ENCODE measurements at places on chromosomes 13 and 19.

GRCh38 chr13:113216254-113217048, 7.0 kb downstream of the CUL4A start:
- DNase-seq = peak; percentile 57
- peaks cover 12% of the 10 kb centered on the region for H3K4me1 ChIP-seq

GRCh38 chr19:45779231-45780145, 2.8 kb downstream of the DMPK start:
- no peaks in the 10 kb centered on the region for H3K36me3 ChIP-seq
- peak overlapping the region; percentile 7 for H3K4me3 ChIP-seq
- peak; percentile 92 for DNase-seq
- peaks cover 42% of the 10 kb centered on the region for H3K4me1 ChIP-seq

DNA sequence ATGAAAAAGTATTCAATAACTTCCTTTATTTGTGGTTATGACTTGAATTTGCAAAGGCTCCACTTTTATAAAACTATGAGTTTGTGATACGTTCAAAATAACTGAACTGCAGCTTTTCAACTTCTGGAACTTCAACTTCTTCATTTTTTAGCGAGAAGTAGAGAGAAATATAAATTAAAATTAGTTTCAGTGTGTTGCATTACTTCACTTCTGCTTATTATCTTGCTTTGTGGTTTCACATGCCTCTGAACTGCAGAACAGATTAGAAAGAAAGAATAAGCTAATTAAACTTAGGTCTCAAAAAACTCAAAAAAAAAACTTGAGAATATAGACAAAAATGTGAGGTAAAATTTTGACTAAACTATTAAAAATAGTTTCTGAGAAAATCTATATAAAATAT, 1073.4 kb downstream of the PCDH17 start:
- no peak overlapping the region for H3K27ac ChIP-seq
- no peak for DNase-seq
- no peaks in the 10 kb centered on the region for H3K36me3 ChIP-seq
- H3K4me3 ChIP-seq = no peak overlapping the region

DNA sequence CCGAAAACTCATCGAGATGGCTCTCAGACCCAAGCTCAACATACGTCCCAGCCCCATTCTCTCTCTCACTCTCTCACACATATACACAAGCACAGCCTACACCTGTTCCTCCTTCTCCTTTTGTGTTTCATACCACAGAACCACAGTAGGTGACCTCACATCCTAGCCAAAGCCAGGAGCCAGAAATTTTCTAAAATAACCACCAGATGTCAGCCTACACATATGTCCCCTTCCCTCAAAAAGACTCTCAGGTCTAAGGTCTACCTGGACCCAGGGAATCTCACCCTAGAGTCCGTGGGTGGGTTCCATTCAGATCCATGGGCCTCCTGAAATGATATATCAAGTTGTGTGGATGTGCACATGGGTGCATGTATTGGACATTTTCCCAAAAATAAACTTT, 104.2 kb upstream of the IPO5 start:
- no peak for DNase-seq
- H3K27ac ChIP-seq = no peak overlapping the region
- no peaks in the 10 kb centered on the region for H3K36me3 ChIP-seq

GRCh38 chr13:52786766-52787165, 47.1 kb upstream of the CNMD start:
- H3K4me1 ChIP-seq = no peaks in the 10 kb centered on the region
- H3K4me3 ChIP-seq = no peak overlapping the region
- no peak overlapping the region for H3K27ac ChIP-seq
- DNase-seq = no peak
- no peaks in the 10 kb centered on the region for H3K27me3 ChIP-seq

DNA sequence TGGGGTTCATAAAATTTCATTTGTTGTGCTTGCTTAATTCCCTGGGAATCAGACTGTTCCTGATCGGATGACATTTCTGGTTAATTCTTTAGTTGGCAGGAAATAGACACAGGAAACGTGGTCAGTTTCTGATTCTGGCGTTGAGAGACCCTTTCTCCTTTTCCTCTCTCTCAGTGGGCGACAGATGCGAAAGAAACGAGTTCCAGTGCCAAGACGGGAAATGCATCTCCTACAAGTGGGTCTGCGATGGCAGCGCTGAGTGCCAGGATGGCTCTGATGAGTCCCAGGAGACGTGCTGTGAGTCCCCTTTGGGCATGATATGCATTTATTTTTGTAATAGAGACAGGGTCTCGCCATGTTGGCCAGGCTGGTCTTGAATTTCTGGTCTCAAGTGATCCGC, 10.8 kb downstream of the LDLR start:
- DNase-seq = no peak
- H3K4me1 ChIP-seq = peaks cover 51% of the 10 kb centered on the region
- H3K36me3 ChIP-seq = peaks cover 97% of the 10 kb centered on the region

GRCh38 chr13:101829484-101829883, 377.0 kb downstream of the ITGBL1 start:
- H3K4me1 ChIP-seq = no peaks in the 10 kb centered on the region
- no peak for DNase-seq
- H3K4me3 ChIP-seq = no peak overlapping the region
- H3K27me3 ChIP-seq = no peaks in the 10 kb centered on the region

GRCh38 chr19:47427241-47428176, 8.2 kb upstream of the MEIS3 start:
- no peak overlapping the region for H3K4me3 ChIP-seq
- H3K36me3 ChIP-seq = no peaks in the 10 kb centered on the region
- DNase-seq = peak; percentile 45
- H3K27ac ChIP-seq = no peak overlapping the region
- peaks cover 14% of the 10 kb centered on the region for H3K4me1 ChIP-seq

- H3K27me3 ChIP-seq = no peaks in the 10 kb centered on the region
- H3K4me1 ChIP-seq = peaks cover 8% of the 10 kb centered on the region
- DNase-seq = no peak
- peak overlapping the region; percentile 82 for H3K27ac ChIP-seq
- no peaks in the 10 kb centered on the region for H3K36me3 ChIP-seq
Measured at GRCh38 chr19:17468302-17469091, 1.8 kb upstream of the SLC27A1 start.

GRCh38 chr13:73948848-73949529, 185.2 kb downstream of the KLF12 start:
- no peaks in the 10 kb centered on the region for H3K36me3 ChIP-seq
- DNase-seq = no peak
- H3K4me3 ChIP-seq = no peak overlapping the region
- H3K4me1 ChIP-seq = no peaks in the 10 kb centered on the region
- no peak overlapping the region for H3K27ac ChIP-seq

DNA sequence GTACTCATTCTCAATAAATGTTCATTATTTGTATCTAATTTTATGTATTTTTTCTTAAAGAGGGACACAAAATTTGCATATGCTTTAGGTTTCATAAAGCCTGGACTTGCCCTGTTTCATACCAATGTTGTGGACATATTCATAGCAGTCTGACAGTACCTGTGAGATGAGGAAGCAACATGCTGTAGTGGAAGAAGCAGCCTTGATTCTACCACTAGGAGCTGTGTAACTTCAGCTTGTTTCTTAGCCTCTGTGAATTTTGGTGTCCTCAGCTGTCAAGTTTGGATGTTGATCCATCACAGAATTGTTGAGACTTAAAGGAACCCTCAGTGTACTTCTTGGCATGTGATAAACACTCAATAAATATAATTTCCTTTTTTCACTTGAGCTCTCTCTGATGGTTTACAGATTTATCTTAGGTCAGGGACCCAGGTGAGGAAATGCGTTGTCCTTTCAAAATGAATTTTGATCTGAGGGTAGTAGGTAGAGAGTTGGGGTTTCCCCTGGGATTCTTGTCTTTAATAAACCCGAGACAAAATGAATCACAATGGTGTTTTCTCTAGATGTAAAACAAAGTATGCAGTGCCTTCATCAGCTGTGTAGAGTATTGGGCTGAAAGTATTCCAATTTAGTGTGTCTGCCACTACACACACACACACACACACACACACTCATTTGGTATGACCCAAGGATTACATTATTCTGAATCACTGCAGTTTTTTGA, 152.1 kb downstream of the KCNRG start:
- no peak overlapping the region for H3K27ac ChIP-seq
- DNase-seq = no peak
- H3K4me1 ChIP-seq = no peaks in the 10 kb centered on the region
- H3K36me3 ChIP-seq = no peaks in the 10 kb centered on the region
- H3K4me3 ChIP-seq = no peak overlapping the region

DNA sequence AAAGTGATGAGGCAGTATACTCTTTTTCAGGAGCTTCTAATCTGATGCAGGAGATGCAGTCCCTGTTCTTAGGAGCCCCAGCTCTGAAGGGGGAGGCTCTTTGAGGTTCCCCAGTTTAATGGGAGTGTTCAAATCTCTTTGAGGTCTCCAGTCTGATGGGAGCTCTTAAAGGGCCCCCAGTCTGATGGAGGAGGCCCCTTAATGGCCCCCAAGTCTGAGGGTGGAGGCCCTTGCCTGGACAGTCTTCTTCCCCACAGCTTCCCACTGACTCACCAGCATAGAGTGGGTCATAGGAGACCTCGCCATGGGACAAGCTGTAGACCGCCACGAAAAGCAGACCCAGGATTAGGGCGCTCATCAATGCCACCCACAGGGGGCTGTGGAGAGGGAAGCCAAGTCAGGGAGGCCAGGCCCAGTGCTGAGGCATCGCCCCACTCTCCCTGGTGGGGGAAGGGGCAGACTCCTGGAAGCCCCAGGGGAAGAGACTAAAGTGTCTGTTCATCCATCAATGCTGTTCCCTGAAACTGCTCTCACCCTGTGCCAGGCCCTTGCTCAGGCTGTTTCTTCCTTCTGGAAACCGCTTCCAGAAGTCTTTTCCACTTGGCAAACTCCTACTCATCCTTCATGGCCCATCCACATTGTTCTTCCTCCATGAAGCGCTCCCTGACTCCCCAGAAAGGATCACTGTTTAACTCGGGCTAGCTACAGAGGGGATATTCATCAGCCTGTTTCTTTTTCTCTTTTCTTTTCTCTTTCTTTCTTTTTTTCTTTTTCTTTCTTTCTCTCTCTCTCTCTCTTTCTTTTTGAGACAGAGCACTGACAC, 2.1 kb downstream of the TM6SF2 start:
- no peak overlapping the region for H3K27ac ChIP-seq
- no peak overlapping the region for H3K4me3 ChIP-seq
- peaks cover 7% of the 10 kb centered on the region for H3K4me1 ChIP-seq
- H3K36me3 ChIP-seq = peaks cover 15% of the 10 kb centered on the region

- H3K27me3 ChIP-seq = no peaks in the 10 kb centered on the region
- no peak for DNase-seq
- H3K27ac ChIP-seq = no peak overlapping the region
- no peak overlapping the region for H3K4me3 ChIP-seq
Measured at GRCh38 chr13:35851356-35851755, 279.8 kb downstream of the DCLK1 start.

DNA sequence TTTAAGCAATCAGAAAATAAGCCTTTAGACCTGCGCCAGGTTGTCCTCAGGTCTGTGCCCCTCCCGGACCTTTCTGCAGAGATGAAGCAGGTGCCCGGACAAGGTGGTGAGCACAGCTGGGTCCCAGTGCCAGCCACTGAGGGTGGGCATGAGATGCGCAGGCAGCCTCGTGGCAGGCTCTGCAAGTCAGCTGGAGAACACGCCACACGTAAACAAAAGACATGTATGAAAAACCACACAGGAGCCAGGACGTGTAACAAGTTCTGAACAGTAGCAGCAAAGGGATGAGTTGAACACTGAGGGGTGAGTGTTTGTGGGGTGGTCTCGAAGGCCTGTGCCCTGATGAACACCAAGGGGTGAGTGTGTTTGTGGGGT, 68.8 kb upstream of the MCF2L start:
- no peak overlapping the region for H3K4me3 ChIP-seq
- peaks cover 27% of the 10 kb centered on the region for H3K27me3 ChIP-seq
- DNase-seq = no peak
- peaks cover 4% of the 10 kb centered on the region for H3K4me1 ChIP-seq
- H3K27ac ChIP-seq = no peak overlapping the region

DNA sequence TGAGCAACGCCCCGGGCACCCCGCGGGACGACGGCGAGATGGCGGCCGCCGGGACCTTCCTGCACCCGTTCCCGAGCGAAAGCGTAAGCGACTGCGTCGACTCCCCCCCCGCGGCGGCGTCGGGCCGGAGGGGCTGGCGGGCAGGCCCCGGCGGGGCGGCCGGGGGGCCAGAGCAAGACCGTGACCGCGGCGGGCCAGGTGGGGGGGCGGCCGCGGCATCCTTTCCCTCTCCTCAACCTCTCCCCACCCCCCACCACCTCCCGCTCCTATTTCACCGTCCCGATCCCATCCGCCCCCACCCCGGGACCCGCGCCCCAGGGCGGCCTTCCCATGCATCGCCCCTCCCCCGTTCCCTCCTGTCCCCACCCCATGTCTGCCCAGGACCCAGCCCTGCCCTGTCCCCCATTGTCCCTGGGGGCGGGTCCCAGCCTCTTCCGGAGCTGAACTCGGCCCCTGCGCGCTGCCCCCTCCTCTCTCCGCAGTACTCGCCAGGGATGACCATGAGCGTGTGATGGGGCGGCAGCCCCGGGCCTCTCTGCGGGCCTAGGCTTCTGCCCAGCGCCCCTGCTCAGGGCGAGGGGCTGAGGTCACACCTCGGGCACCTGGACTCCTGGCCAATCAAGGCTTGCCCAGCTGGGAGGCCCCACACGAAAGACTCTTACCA, 4.1 kb downstream of the ISYNA1 start:
- H3K36me3 ChIP-seq = peaks cover 12% of the 10 kb centered on the region
- H3K4me1 ChIP-seq = peaks cover 63% of the 10 kb centered on the region
- peak overlapping the region; percentile 36 for H3K4me3 ChIP-seq
- H3K27ac ChIP-seq = peak overlapping the region; percentile 19
- H3K27me3 ChIP-seq = peaks cover 65% of the 10 kb centered on the region

- H3K36me3 ChIP-seq = no peaks in the 10 kb centered on the region
- H3K27ac ChIP-seq = no peak overlapping the region
- no peak overlapping the region for H3K4me3 ChIP-seq
- peaks cover 7% of the 10 kb centered on the region for H3K4me1 ChIP-seq
- peaks cover 34% of the 10 kb centered on the region for H3K27me3 ChIP-seq
Measured at GRCh38 chr19:38228491-38229439, 4.7 kb upstream of the DPF1 start.

DNA sequence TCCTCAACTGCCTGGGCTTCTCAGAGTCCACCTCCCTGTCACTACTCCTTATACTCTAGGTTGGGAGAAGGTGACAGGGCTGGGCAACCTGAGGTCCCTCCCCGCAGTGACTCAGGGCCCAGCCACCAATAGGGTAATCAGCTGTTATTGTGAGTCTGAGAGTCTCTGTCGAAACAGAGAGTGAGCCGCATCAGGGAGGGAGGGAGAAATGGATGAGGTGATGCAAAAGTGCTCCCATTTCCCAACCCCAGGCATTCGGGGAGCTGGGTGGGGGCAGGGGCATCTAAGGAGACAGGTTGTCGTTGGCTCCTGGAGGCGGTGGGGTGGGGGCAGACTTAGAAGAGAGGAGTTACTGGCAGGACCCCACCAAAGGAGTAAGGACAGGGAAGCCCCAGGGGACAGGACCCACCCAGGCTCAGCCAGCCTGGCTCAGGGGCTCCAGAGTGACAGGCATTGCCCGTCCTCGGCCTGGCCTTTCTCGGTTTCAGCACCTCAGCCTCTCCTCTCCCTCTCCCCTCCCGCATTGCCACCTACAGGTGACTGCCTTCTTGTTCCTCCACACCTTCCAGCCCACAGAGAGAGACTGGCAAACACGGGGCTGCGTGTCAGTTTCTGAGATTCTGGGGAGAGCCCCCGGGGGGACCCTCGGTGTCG, at the start of gene DMKN:
DMKN (minus strand) TSS at position 22 of the 654 bp plus-strand sequence. CDS start 174 bp downstream, outside the sequence.
- DNase-seq = no peak
- H3K4me1 ChIP-seq = no peaks in the 10 kb centered on the region
- H3K27ac ChIP-seq = no peak within 1 kb of the TSS

Data from left lung (tissue), 14 donors.